ENCODE measurements at places on chromosomes 3 and 15.

GRCh38 chr3:61669668-61670299 is 108.4 kb downstream of the PTPRG start:
- DNase-seq, result no peak

DNA sequence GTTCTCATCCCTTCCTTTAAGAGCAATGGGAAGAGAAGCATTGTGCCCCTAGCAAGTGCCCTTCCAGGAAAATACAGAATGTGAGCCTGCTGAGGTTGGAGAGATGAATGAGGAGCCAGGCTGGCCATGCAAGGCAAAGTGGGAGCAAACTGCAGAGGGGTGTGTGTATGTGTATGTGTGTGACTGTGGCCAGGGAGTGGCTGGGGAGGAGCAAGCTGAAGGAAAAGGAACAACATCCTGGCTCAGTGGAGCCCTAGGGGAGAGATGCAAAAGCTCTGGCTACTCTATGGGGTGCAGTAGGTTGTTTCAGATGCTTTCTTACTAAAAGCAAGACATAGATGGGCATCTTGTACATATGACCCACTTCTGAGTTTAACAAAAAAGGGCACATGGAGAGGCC is 20.6 kb downstream of the FOXP1 start:
- DNase-seq, result no peak

DNA sequence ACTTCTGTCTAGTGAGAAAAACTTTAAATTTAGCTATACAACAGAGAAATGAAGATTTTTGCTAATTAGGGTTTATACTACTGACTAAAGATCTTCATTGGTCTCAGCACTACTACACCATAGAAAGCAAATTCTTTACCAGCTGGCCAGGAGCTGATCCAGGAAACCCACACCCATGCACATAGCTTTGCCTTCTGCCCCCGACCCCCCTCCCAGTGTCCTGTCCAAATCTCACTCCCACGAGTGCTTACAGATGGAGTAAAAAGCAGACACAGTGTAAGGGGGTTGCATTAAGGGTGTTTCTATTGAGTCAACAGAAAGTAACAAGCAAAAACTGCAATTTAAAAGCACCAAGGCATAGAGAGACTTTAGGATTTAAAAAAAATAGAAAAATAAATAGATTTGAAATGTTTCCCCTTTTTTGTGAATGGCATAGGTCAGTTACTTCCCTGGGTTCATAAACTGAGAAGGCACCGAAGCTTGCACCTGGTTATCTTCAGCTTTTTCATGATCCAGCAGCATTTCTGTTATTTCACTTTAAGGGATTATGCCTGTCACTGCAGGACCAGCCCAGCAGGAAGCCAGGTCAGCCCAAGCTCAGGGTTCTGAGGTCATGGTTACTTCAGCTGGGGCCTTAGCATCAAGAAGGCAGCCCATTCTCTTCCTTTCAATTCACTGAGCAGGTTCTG is 124.3 kb downstream of the CTNNB1 start:
- DNase-seq, result no peak

DNA sequence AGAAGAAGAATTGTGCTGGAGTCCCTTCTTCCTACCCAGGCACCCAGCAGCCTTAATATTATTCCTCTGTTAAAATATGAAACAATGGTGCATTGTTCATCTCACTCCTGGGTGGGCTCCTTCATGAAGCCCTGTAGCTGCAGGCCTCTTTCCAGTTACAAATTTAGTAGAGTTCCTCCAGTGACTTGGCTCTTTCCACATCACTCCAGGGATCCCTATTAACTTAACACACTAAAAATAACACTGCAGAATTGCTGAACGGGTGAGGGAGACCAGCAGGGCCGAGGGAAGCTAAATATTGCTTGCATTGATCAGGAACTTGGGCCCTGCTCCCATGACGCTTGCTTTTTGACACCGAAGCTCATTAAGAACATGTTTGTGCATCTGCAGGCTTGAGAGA is 142.3 kb downstream of the PDCD6IP start:
- DNase-seq, result no peak

- DNase-seq, result peak; percentile 56
Observed at GRCh38 chr3:130850044-130850797, 43.7 kb upstream of the ATP2C1 start.

Data from stimulated activated CD4-positive, alpha-beta T cell treated with anti-CD3 and anti-CD28 coated beads, Interleukin-4, amount 100 ng/mL, for 4 hours (primary cell).